ENCODE measurements at places on chromosomes 11 and 22.
A peak's percentile ranks its signal among the peaks of the same experiment; 100 is the strongest.

GRCh38 chr11:75135021-75135650 is 15.8 kb upstream of the SLCO2B1 start:
- no peak for DNase-seq

GRCh38 chr11:22432291-22433093 is 94.3 kb downstream of the SLC17A6 start:
- DNase-seq: peak; percentile 31

DNA sequence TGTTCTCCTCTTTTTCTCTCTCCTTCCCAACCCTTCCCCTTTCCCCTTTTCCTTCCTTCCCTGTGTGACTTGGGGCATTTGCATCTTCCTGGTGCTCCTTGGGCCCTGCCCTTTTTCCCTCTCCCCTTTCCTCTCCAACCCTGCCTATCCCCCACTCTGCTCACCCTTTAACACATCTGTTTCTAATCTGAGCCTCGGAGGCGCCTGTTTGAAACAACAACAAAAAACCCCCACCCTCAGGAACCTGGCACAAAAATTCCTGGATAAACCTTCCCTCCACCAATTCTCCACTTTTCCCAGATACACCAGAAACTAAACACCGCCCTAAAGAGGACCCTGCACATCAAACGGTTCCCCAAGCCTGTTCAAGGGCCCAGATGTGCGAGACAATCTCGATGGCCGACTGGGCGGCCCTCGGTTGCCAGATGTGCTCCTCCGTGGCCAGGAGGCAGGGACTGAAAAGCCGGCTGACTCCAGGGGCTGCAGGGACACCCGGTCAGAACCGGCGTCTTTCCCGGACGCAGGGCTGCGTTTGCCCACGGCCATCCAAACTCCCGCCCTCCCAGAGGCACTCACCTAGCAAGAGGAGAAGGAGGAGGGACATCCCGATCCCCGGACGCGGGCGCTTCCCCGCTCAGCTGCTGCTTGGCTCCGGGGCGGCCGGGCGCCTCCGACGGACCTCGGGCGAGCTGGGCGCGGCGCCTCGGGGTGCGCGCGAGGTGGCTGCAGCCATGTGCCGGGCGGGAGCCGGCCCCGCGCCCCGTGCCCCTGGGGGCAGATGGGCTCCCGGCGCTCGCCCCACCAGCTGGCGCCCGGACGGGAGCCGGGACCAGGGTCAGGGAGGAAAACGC is 486 bp downstream of the CLMP start:
- no peak for DNase-seq

- DNase-seq: no peak
Measured at GRCh38 chr11:66220566-66220935, 47.9 kb upstream of the RAB1B start.

DNA sequence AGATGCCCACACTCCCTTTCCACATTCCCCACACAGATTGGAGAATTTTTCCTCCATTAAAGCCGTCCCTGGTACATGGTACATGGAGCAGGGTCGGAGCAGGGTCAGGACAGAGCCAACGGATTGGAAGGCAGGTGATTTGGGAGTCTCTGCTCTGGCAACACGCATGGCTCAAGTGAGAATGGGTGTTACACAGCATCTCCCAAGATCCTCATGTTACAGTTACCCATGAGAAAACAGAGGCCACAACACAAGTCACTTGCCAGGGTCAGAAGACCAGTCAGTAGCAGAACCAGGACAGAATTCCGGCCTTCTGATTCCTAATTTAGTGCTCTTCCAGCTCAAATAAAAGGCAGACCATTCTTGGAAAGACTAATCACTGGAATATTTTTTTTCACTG is 7.7 kb upstream of the F2 start:
- no peak for DNase-seq

- DNase-seq: no peak
Measured at GRCh38 chr11:76369406-76369805, 11.5 kb downstream of the THAP12 start.

GRCh38 chr11:45133878-45134277 is 12.6 kb upstream of the PRDM11 start:
- DNase-seq: no peak

GRCh38 chr11:12693479-12694182 is 19.4 kb downstream of the TEAD1 start:
- no peak for DNase-seq

DNA sequence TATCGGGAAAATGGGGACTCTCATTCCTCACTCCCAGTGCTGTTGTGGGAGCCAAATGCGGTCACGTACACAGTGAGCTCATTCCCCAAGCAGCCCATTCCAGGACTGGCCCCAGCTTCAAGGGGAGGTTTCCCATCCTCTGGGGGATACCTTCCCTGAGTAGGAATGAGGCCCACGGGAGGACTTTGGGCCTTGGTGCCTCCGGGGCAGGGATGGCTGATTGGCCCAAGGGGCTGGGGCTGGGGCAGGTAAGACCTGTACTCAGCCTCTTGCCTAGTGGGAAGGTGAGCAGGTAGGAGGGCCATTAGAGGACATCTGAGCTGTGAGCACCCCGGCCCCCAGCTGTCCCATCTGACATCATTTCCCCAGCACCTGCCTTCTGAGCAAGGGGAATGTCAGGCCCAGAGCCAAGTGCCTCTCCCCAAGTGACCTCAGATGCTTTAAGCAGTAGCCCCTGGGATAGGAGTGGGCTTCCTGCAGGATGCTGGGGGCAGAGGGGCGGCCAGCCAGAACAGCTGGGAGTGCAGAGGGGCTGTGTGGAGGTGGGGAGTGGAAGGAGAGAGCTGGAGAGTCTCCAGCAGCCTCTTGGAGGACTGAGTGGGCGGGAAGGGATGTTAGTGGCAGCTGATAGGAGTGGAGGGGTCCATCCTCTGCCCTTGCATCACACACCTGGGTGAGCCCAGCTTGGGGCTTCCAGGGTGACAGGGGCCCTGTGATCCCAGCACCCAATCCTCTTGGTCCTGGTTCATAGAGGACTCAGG is 58.4 kb downstream of the CD82 start:
- no peak for DNase-seq

- no peak for DNase-seq
Measured at GRCh38 chr11:130879836-130880235, 36.4 kb downstream of the SNX19 start.

DNA sequence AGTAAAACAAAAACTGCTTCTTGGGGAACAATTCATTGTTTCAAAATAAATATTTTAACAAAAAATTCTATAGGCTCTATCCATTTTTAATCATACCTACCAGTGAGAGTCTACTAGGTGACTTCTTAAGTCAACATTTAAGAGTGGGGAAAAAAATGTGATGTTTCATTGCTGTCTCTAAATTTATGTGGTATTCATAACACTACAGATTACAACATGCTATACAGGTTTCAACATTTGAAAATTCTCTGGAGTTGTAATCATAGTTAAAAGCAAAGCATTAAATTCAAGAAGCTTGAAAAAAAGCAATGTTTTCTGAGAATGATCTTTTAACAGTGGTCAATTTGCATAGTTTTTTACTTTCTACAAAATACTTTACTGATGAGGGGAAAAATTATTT is 18.3 kb downstream of the SBF2 start:
- no peak for DNase-seq

- DNase-seq: no peak
Measured at GRCh38 chr22:30602049-30602448, 4.9 kb upstream of the TCN2 start.

GRCh38 chr11:93481696-93482095 is 61.5 kb downstream of the SMCO4 start:
- no peak for DNase-seq

DNA sequence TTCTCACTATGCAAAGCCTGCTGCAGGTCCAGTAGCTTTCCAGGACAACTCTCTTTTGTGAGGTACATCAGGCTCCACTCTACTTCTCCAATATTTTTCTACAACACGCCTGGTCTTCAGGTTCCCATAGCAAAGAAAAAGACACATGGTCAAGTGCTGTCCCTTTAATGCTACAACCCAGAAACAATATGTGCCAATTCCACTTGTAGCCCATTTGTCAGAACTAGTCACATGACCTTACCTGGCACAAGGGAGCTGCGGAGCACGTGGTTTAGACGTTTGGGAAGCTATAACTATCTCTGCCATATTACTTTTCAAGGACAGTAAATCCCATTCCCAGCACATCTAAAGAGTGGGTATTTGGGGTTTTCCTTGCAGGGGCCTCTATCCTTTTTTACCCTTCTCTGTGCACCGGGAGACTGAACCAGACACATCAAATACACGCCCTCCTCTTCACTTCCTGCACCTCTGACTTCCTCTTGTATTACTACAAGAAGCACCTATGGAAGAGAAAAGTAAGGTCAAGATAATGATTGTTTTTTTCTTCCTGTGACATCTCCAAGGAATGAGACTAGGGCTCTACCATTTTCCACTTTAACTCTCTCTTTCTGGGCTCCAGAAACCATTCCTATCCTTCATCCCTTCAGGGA is 237.6 kb downstream of the ETS1 start:
- DNase-seq: no peak

DNA sequence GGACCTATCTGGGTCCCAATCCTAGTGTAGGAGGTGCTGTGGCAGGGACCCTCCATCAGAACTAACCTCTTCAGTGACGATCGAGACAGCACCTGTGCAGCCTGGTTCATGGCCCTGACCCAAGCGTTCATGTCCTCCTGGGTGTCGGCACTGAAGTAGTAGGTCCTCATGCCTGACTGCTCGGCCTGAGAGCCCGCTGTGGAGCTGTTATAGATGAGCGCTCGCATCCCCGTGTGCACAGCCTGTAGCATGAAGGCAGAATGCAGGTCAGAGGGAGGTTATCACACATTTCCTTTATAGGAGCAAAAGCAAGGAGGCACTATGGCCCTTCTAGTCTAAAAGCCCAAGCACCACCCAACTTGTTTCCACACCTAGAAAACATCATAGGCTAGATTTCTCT is 103.0 kb downstream of the C11orf58 start:
- no peak for DNase-seq

- DNase-seq: no peak
Measured at GRCh38 chr22:50600538-50600937, at the start of gene MAPK8IP2. MAPK8IP2 (plus strand) TSS chr22:50600793; CDS start chr22:50600819, 26 bp downstream.

DNA sequence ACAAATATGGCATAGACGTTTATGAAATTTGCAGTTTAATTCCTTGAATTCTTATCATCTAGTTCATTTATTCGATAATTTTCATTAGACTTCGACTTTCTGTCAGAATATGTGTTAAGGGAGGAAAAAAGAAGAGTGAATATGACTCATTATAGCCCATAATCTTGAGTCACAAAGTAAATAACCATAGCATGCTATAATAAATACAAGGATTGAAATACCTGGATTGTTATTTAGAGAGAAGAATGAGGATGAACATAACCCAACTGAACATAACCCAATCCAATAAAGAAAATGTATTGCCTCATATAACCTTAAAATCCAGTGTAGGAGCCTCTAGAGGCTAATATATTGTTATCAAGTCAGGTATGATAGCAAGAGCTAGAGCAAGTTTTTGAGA is 1858.3 kb upstream of the RAG2 start:
- DNase-seq: no peak

- DNase-seq: no peak
Measured at GRCh38 chr11:7254731-7255291, 3.1 kb downstream of the SYT9 start.

- no peak for DNase-seq
Measured at GRCh38 chr11:118217575-118217974, 7.2 kb downstream of the JAML start.

DNA sequence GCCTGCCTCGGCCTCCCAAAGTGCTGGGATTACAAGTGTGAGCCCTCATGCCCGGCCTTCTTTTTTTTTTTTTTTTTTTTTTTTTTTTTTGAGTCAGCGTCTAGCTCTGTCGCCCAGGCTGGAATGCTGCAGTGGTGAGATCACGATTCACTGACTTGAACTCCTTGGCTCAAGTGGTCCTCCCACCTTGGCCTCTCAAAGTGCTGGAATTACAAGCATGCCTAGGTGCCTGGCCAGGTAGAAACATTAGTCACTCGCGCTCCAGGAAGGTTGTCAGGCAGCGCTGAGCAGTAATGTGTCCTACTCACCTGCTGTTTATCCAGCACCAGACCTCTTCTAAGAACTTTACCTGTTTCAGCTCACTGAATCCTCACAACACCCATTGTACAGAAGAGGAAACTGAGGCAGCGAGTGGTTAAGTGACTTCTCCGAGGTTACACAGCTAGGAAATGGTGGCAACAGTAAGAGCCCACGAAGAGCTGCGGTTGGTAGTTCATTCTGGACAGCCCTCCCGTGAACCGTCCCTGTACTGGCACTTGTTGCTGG is 496 bp upstream of the CST6 start:
- no peak for DNase-seq

DNA sequence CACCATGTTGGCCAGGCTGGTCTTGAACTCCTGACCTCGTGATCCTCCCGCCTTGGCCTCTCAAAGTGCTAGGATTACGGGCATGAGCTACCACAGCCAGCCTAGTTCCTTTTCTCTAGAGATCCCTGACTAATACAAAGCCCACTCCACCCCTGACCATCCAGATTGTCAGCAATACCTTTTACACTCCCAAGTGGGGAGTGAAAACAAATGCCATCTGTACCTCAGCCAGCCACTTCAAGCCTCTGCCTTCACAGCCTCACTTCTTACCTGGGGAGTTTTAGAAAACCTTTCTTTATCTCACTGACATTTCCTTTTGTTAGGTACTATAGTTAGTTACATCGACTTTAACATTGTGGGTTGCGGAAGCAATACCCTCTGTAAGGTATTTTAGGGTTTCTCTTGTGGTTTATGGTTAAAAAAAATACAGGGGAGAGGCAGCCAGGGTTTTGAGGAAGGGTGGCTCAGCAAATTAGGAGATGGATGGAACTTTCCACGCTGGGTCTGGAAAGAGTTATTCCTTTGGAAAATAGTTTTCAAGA is 8.9 kb downstream of the TOM1 start:
- DNase-seq: no peak

- DNase-seq: no peak
Measured at GRCh38 chr11:113311536-113311935, 2.8 kb upstream of the TTC12 start.

GRCh38 chr11:119828006-119828405 is 99.0 kb upstream of the NECTIN1 start:
- DNase-seq: no peak

- DNase-seq: no peak
Measured at GRCh38 chr11:45810431-45811108, 5.6 kb downstream of the SLC35C1 start.

DNA sequence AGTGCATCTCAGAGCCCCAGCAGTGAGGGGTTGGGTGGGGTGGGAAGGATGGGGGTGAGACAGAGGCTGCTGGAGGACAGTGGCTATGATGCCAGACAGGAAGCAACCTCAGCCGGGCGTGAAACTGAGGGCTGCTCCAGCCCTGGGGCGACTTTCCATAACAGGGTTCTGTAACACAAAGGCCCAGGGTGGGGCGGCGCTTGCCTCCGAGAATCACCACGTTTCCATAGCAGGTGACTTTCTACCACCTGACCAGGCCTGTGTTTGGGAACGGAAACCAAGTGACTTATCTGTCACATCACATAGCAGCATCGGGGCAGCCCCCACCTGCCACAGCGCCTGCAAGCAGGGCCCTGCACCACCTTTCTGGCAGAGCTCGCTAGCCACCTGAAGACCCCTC is 85.8 kb downstream of the TRMU start:
- no peak for DNase-seq

DNA sequence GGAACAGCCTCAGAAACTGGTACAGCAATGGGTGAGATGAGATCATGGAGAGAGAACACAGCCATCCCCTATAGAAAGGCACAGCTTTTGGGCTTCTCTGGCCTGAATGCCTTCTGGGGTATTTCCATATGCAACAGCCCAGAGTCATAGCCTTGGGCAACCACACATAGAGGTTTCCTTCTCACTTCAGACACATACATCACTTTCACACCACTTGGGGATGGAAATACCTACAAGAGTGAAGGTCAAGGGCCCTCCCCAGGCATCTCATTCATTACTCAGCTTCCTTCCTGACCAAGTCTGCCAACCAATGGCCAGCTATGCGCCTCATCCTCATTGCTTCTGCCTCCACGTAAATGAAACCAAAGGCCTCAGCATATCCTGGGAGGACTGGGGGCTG is 17.7 kb upstream of the OLFML1 start:
- DNase-seq: no peak

All from iPS DF 6.9 (cell line).